Posterior cingulate gyrus (tissue), 11 donors: ENCODE measurements at places on chromosomes 1 and 21.

DNA sequence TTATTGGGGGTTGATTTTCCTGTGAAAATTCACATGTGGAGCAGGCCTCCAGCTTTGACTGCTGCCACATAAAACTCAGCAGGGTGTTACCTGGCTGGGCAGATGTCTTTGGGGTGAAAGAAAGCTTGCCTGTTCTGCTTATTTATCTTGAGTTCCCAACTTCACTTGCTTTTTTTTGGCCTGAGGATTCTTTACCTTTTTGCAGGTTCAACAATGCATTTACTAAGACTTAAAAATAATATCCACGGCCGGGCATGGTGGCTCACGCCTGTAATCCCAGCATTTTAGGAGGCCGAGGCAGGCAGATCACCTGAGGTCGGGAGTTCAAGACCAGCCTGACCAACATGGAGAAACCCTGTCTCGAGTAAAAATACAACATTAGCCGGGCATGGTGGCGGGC, 509.1 kb downstream of the KIF26B start:
- DNase-seq = no peak

GRCh38 chr1:27136998-27137542, 17.9 kb downstream of the SLC9A1 start:
- DNase-seq = peak; percentile 60

GRCh38 chr1:222413436-222413835, 134.5 kb downstream of the HHIPL2 start:
- DNase-seq = no peak

DNA sequence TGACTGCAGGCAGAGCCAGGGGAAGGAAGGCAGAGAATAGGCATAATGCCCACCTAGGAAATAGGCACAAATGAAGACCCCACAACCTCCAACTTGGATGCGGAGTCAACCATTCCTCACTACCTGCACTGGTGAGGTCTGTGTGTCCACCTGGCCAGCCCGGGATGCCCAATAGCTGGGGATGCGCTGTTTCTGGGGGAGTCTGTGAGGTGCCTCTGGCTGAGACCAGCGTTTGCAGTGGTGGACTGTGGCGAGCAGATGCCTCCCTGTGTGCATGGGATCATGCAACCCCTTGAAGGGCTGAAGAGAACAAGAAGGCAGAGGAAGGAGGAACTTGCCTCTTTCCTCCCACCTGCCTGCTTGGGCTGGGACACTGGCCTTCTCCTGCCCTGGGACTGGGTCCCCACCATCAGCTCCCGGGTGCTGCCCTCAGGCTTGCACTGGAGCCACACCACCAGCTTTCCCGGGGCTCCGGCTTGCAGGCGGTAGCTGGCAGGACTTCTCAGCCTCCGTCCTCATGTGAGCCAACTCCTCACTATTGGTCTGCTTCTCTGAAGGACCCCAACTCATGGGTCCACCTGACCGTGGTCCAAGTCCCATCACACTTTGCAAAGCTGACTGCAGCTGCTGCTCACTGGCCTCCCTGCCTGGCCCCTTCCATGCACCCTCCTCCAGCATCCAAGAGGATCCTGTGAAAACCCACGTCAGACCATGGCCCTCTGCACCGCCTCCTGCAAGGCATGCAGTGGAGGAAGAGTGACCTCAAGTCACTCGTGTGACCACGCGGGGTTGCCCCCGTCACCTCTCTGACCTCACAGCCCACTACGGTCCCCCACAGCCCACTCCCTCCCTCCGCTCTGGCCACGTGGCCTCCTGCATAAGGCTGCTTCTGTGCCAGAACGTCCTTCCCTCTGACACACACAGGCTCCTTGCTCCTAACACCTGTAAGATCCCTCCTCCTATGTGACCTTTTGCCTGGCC, 2.7 kb upstream of the PDE9A start:
- DNase-seq = no peak

DNA sequence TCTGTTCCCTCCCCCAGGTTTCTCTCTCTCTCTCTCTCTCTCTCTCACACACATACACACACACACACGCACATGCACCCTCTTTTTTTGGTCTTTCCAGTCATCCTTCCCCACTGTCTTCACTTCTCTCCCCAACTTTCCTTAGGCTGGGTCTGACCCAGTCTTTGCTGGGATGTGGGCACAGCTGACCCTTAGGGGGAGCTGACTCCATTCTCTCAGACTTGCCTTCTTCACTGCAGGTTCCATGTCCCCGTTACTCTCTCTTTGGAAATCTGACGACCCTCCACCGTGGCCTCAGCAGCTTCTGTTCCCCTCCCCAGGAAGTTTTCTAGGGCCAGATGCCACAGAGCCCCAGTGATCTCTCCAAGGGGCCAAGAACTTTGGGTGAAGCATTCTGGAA, 2.1 kb downstream of the DISP3 start:
- DNase-seq = no peak
